ENCODE measurements at places on chromosomes 2 and 18.
A peak's percentile ranks its signal among the peaks of the same experiment; 100 is the strongest.

DNA sequence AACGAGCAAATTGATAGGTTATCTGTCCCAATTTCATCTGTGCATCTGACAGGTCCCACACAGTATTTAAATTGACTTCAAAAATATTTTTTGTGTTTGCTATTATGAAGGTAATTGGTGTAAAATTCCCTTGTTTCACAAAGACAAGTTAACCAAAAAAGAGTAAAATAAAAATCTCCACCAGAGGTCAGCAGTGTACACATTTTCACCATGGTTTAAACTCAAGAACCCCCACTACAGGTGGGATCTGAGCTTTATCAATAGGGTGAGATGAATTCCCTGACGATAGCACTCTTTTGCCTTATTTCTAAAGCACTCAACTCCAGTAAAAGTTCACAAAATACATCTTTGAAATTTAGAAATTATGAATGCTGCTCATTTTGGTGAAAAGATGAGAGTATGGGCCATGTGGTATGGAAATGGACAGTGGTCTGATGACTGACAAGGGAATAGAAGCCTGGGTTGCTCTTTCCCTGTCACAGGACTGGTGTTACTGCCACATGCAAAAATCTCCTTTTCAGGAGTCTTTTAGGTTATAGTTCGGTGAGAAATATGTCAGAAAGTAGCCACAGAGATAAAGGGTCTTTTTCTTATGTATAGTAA is 68.0 kb downstream of the SERPINB8 start:
- no peak for DNase-seq

DNA sequence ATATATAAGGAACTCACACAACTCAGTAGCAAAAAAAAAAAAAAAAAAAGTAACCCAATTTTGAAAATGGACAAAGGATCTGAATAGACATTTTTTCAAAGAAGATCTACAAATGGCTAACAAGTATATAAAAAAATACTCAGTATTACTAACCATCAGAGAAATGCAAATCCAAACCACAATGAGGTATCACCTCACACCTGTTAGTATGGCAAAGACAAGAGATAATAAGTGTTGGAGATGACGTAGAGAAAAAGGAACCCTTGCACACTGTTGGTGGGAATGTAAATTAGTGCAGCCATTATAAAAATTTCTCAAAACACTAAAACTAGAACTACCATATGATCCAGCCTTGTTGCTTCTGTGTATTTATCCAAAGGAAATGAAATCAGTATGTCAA is 5.8 kb upstream of the CNDP1 start:
- no peak for DNase-seq

GRCh38 chr2:111252436-111252835 is 131.7 kb downstream of the BCL2L11 start:
- no peak for DNase-seq

DNA sequence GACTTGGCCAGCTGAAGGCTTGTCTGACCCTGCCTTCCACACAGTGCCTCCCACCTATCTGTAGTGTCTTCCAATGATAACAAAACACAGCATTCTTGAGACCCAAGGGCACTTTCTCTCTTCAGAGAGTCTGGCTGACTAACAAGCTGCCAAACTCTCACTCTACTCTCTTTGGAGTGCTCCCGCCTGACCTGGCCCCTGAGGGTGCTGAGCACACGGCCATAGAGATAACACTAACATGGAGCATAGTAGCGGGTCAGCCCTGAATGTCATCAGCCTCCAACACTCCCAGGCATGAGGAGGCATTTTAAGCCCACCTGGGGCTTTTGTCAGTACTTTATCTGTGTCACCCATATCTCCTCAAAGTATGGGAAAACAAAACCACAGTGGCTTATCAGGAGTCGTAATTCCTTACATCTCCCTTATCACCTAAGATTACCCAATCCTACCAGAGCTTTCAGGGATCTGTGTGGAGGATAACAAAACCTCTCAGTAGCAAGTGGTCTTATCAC is 160.3 kb upstream of the TCF4 start:
- no peak for DNase-seq

DNA sequence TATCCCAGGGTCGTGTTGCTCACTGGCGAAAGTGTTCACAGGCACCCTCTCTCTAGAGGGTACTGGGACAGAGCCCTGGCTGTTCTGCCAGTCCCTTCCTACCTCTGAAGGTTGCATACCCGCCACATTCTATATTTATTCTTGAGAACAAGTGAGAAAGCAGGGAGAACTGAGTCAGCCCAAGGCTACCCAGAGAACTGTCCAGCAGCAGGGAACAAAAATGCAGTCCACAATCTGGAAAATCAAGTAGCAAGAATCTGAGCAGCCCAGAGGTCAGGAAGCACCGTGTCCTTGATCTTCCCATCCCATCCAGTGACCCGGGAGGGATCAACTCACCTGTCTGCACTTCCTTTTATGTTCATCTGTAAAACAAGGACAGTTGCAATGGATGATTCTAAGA is 164.1 kb downstream of the FBXO15 start:
- no peak for DNase-seq

DNA sequence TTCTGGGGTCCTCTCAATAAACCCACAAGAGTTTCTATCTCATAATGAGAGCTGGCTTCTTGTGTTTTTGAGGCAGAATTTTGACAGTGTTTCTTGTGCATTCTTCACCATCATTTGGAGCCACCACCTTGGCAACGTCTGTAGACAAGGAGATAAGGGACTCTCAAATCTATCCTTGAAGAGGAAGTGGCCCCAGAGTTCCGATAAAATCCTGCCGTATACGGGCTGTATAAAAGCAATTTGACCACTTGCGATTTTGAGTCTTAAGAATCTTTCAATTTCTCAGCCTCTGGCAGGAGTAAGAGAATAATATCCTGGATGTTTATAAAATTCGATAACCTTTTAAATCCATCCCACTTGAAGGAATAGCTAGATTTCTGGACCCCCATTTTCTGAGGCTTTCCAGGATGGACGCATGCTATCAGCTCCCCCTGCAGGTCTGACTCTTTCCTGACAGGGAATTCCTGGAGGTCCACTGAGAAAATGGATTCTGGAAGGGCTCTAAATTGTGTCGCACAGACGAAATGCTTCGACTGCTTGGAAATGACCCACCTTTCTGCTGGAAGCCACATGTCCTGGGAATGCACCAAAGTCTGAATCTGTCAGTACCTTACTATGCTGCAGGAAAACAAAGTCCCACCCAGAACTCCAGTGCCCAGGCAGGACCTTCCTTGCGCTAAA is 54.1 kb downstream of the E2F6 start:
- DNase-seq = no peak

DNA sequence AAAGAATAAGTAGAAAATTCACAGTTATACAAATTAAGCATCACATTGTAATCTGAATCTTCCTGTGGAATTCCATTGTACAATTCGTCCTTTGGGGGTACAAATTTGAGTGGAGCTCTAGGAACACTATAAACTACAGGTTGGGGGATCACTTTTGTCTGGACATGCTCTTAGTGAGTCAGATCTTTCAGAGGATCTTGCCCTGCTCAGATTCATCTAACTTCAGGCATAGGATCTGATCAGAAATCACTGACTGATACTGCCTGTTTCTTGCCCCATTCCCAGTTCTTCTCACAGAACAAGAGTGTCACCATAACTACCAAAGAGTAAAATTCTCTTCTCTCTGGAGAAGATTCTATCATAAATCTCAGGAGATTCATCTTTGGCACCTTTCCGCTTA is 10.7 kb upstream of the VSNL1 start:
- no peak for DNase-seq

GRCh38 chr2:192471982-192472381 is 277.2 kb upstream of the TMEFF2 start:
- no peak for DNase-seq

DNA sequence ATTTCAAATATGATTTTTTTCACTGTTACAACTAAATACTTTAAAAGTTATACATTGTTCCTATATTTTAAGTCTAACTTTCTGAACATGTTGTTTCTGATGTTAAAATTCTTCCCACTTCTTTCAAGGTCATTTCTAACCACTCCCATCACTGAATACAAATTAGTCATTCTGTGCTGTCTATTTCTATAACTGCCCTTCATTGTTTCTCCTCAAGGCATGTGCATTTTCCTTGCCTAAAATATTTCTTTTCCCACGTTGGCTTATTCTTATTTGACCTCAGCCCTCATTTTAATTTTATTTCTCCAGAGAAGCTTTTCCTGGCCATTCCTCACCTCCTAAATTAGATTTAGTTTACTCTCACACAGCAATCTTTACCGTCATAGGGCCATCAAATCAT is 198.9 kb upstream of the GULP1 start:
- no peak for DNase-seq

DNA sequence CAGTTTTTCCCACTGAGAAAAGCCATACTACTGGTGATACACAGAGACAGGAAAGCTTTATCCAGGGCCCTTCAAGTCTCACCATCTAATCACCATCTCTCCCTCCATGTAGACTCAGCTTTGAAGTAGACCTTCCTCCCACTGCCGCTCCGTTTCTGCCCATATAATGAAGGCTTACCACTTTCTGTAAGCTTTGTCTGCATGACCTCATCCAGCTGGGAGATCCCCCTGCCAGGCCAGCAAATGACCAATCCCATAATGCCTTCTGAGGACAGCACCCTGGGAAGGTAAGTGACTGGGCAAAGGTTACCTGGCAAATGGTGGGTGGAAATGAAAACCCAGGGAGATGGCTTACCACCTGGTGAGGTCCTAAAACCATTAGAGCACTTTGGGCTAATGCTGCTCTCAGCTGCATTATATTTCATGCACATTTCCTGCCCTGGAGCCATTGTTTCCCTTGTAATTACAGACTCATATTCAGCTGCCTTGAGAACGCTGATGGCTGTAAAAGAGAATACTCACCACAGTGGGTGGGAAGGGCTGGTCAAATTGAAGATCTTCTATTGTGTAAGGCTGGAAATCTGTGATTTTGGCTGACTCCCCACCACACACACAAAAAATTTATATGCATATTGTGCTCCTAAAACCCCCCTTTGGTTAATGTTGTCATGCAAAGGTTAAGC is 350.7 kb upstream of the SYT4 start:
- DNase-seq = no peak

DNA sequence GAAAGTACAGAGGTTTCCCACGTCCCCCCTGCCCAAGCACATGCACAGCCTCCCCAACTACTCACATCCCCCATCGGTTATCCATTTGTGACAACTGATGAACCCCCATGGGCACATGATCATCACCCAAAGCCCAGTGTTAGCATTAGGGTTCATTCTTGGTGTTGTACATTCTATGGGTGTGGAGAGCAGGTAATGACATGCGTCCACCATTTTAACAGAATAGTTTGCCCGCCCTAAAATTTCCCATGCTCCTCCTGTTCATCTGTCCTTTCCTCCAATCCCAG is 74.3 kb downstream of the LONRF2 start:
- no peak for DNase-seq

GRCh38 chr2:169768262-169768995 is 30.2 kb upstream of the SSB start:
- DNase-seq = no peak

GRCh38 chr2:110860630-110861029 is 128.3 kb downstream of the ACOXL start:
- no peak for DNase-seq

- DNase-seq = no peak
Observed at GRCh38 chr18:35458271-35458670, 39.5 kb downstream of the INO80C start.

DNA sequence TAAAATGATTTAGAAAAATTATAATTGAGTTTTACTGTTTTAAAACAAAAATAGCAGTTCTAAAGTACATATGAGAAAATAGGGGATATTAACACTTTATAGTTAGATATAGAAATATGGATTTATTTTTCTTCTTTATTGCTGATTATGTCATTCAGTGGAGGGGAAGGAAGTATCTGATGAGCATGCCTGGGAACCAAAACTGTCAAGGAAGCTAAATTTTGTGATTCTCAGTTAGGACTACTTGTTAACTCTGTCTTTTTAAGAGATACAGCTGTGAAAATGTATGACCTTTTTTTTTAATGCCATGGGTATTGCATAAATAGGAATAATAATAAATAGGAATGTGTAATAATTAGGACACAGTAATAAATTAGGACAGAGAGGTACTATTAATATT is 44.8 kb downstream of the ITGAV start:
- DNase-seq = no peak

DNA sequence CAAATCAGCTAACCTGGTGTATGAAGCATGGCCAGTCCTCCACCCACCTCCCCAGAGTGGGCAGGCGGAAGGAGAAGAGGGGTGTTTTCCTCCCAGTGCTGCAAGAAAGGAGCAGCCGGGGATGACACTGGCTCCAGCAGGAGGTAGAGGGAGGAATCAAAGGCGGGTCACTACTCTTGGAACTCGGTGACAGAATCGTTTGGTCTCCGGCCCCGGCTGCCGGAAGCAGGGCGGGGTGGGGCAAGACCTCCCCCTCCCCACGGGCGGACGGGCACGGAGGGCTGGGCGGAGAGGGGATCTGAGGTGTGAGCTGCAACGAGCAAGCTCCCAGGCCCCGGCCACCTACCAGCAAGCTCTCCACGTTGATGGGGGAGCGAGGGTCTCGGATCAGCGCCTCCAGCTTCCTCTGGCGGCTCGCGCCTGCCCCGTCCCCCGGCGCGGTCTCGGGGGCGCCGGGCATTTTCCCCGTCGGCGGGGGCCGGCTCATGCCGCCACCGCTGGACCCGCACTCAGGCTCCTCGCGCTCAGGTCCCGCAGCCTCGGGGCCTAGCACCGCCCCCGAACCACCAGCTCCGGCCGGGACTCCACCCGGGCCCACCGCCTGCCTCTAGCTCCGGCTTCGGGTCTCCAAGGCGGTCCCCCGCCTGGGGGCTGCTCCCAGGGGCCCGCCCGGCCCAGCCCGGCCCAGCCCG is 640 bp downstream of the ROCK2 start:
- peak; percentile 7 for DNase-seq

DNA sequence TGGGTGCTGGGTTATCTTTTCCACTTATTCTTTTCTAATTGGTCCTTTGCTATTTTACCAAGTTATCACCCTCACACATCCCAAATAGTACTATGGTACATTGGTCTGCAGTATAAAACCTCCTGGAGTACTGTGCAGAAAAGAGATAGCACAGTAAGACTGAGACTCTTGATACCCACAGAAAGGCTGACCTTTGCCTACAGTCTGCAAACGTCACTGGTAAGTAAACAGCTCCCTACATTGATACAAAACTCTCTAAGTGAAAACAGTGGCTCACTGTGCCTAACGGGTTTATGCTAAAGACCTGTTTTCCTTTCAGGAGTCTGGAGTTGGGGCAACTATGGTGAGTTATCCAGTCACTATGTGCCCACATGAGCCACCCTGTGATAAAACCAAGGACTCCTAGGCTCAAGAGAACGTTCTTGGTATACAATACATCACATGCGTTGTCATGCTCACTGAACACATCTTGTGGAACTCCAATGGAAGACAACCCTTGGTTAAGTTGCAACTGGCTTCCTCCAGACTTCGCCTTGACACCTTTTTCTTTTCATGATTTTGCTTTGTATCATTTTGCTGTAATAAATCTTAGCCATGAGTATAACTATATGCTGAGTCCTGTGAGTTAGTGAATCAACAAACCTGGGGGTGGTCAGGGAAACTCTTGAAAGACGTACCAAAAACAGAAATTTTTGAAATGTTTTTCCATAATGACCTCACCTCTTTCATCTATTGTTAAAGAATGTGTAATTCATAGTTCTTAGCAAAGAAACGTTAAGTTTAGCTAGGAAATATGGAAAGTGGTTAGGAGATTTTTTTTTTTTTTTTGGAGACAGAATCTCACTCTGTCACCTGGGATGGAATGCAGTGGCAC is 104.9 kb downstream of the C2orf74 start:
- no peak for DNase-seq

GRCh38 chr2:156486147-156486546 is 50.0 kb downstream of the GPD2 start:
- no peak for DNase-seq

- DNase-seq = no peak
Observed at GRCh38 chr2:33839791-33840190, 240.7 kb upstream of the FAM98A start.
